Activated CD4-positive, alpha-beta T cell treated with anti-CD3 and anti-CD28 coated beads, Interleukin-2, amount 50 U/mL, for 24 hours (primary cell): ENCODE measurements at places on chromosomes 7 and 10.

GRCh38 chr10:75858339-75858738 lies 426.9 kb downstream of the LRMDA start:
- DNase-seq, result no peak

GRCh38 chr7:44398511-44398911 lies 73.1 kb upstream of the CAMK2B start:
- DNase-seq, result no peak

DNA sequence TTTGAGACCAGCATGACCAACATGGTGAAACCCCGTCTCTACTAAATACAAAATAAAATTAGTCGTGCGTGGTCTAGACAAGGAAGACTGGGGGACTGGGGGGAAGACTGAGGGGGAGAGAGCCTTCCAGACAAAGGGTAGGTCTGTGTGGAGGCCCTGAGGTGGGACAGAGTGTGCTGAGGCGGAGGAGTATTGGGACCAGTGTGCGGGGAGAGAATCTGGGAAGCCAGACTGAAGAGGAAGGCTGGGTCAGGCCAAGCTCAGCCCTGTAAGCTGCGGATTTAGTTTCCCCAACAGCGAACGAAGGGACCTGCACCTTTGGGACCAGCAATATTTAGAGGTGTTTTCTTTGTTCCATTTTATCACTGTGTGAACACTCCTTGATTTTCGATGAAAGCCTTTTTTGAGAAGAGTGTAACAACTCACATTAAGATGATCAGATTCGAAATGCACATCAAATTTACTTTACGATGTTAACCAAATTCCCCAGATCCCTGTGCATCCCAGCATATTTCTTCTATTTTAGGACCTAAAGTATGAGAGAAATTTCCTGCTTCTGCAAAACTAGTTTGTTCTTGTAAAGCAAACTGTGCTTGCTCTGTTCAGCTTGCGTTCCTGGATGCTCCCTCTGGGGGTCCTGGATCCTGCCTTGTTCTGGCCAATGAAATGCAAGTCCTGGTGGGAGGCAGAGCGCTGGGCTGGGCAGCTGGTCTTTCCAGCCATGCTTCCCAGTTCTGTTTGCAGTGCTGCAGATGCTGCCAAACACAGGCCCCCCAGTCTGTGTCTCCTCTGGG lies 39.4 kb downstream of the PLAU start:
- DNase-seq, result no peak

- DNase-seq, result no peak
Observed at GRCh38 chr7:103887853-103888602, 101.4 kb downstream of the RELN start.

- DNase-seq, result no peak
Observed at GRCh38 chr7:53272081-53272480, 236.6 kb downstream of the POM121L12 start.

DNA sequence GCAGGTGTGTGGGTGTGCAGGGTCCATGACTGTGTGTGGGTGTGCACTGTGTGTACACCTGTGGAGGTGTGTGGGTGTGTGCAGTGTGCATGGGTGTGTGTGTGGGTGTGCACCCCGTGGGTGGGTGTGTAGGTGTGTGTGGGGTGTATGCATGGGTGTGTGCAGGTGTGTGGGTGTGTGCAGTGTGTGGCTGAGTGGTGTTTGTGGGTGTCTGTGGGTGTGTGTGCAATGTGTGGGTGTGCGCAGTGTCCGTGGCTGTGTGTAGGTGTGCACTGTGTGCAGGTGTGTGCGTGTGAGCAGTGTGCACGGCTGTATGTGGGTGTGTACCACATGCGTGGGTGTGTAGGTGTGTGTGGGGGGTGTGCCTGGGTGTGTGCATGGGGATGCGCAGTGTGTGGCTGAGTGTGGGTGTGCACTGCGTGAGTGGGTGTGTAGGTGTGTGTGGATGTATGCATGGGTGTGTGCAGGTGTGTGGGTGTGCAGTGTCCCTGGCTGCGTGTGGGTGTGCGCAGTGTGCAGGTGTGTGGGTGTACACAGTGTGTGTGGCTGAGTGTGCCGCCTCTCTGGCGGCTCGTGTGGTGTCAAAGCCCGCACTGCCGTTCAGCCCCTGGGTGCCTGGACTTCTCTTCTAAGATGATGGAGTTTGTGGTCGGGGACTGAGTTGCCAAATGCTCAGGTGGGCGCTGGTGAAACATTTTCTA lies 208.3 kb downstream of the DNAJB6 start:
- DNase-seq, result no peak

GRCh38 chr10:79328737-79329504 lies 18.3 kb upstream of the PPIF start:
- DNase-seq, result no peak

DNA sequence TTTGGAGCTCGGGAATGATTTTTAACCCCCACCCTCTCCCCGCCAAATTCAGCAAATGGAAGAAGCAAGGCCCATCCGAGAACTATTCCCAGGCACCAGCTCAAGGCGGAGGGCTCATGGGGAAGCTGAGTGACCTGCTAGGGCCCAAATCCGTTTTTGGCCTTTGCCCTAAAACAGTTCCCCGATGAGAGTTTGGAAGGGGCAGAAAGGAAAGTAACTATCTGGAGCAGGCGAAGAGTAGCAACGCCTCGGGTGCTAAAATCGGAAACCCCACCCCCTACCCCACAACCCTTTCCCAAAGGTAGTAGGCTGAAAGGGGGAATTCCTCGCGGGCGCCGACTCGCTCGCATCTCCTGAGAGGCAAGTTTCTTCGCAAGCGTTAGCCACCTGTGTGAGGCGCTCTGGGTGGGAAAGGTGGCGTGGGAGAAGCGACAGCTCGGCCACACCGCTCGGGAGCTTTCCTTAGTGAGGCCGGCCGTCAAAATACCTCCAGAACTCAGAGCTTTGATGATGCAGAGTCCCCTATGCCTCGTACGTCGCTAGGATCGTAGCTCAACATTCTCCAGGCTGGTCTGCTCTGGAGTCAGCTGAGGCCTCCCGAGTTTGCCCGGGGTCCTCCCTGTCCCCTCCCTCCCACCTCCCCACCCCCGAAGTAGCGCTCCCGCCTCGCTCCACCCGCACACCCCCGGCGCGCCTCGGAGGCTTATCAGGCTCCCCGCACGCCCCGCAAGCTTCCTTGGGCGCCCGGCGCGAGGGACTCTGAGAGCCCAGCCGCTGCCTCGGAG lies 642 bp upstream of the PRKG1 start:
- DNase-seq, result no peak

- DNase-seq, result no peak
Observed at GRCh38 chr7:48637382-48637781, 287.0 kb upstream of the CDC14C start.

DNA sequence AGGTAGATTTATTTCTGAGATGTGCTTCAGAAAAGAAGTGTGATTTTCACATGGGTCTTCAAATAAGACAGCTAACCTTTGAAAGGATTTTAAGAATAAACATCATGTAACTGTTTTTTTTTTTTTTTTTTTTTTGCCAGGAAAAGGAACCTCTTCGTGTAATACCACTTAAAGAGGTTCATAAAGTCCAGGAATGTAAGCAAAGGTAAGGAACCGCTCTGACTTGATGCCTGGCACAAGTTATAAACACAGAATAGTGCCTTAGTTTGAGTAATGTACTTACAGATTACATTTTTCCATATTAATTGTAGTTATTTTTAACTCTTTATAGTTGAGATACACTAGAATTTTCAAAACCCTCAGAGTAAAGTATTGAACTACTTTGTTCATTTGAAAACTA lies 30.4 kb upstream of the ARMS2 start:
- no peak for DNase-seq

DNA sequence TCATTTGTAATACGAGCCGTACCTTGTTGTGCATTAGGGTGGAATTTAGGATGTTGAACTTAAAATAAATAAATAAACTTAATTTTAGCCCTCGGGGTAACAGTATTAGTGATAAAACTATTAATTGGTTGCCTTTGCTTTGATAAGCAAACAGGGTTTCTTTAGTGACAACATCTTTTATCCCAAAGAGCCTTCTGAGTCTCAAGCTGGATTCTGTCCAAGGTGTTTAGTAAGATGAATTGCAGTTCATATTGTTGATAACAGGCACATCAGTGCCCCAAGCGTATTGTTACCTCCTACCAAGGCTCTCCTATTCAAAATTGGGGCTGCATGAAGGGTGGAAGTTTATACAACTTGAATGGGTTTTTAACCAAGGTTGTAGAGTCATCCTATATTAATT lies 144.4 kb upstream of the CELF2 start:
- no peak for DNase-seq

- no peak for DNase-seq
Observed at GRCh38 chr10:43694526-43694925, 45.8 kb upstream of the ZNF32 start.

DNA sequence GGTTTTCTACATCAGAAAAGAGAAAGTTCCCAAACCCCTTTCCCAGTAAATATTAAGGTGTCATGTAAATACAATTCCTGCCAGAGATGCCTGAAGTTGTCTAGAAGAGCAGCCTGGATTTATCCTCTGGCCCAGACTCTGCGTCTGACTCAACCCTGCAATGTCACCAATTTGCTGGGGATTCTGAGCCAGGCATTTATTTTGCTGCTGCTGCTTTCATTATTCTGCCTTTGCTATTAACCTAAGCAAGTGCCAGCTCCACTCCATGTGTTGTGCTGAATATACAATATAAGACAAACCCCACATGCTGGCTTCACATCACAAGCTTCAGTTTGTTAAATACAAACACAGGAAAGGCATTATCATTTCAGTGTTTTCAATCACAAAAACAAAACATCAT lies 59.1 kb downstream of the ELAPOR2 start:
- DNase-seq, result no peak

GRCh38 chr10:31272841-31273240 lies 46.2 kb upstream of the ZEB1 start:
- no peak for DNase-seq

GRCh38 chr10:92627845-92628480 lies 35.0 kb downstream of the KIF11 start:
- DNase-seq, result no peak

DNA sequence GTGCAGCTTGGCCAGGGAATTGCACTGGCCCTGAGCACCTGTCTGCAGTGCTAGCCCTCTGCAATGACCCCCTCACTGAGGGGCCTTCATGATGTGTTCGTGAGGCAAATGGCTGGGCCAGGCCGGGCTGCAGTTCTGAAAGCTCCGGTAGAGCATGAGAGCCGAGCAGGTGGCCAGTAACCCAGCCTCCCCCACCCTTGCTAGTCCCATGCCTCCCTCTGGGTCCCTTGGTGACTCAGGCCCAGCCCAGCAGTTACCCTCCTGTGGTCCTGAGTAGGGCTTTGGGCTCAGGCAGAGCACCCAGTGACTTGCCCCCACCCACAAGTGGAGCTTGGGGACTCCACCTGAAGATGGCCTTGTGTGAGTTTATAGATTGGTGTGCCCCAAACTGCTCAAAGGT lies 16.1 kb upstream of the CSGALNACT2 start:
- DNase-seq, result no peak

DNA sequence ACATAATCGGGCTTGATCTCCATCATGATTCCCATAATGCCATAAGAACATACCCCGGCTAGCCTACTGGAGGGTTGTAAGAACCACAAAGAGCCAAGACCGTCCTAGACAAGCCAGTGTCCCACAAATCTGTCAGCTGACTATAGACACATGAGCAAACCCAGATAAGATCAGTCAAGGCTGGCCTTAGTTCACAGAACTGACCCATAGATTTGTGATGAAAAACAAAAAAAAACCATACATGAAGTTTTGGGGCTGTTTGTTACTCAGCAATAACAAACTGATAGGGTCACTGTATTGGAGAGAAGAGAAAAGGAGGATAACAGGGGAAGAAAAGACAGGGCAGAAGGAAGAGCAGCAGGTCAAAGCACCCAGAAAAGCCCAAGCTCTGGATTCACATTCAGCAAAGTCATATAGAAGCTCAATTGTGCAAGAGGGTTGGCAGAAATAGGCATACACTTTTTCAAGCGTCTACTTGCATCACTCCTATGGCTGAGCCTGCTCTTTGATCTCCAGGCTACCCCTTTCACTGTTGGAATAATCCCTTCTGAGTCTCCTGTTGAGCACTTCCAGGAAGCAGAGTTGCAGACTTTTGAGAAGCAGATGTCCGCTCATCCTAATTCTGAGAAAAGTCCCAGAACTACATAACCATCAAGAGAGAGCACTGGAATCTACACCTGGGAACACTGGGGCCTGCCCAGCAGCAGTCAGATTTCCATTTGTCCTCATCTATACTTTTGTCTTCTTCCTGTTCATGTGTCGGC lies 122.0 kb upstream of the HABP2 start:
- DNase-seq, result no peak

GRCh38 chr7:87413951-87414793 lies 61.3 kb downstream of the ABCB4 start:
- no peak for DNase-seq

GRCh38 chr10:86258499-86258898 lies 108.1 kb downstream of the GRID1 start:
- no peak for DNase-seq

- DNase-seq, result no peak
Observed at GRCh38 chr7:226281-226895, 34.0 kb downstream of the FAM20C start.

DNA sequence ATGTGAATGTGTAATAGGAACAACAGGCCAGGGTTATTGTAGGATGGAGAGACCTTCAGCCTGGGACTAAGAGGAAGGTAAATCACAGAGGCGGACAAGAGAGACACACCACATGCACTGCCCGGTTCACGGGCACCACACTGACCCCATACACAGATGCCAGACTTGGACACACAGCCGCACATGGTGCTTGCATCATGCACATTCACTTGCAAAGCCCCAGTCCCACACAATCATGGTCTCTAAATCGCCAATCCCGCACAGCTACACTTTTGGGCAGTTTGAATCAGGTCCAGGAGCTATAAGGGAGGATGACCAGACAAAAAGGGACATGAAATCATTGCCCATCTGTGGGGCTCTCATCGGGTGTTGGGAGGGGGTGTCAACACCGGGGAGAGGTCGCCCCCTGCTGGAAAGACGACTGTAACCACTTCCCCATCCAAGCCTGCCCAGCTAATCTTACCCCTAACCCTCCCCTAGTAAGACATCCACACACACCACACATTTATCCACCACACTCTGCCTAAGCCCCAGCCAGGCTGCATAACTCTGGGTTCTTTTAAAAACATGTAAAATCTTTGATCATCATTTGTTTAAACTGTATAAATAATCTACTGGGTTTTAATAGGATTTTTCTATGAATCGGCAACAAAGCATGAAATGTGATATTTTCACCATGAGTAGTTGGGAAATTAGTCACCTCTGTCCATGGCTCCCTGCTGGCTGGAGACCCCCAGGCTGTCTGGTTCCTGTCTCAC lies 40.5 kb upstream of the SLF2 start:
- peak; percentile 26 for DNase-seq

- no peak for DNase-seq
Observed at GRCh38 chr7:24910551-24911212, 69.3 kb downstream of the OSBPL3 start.

DNA sequence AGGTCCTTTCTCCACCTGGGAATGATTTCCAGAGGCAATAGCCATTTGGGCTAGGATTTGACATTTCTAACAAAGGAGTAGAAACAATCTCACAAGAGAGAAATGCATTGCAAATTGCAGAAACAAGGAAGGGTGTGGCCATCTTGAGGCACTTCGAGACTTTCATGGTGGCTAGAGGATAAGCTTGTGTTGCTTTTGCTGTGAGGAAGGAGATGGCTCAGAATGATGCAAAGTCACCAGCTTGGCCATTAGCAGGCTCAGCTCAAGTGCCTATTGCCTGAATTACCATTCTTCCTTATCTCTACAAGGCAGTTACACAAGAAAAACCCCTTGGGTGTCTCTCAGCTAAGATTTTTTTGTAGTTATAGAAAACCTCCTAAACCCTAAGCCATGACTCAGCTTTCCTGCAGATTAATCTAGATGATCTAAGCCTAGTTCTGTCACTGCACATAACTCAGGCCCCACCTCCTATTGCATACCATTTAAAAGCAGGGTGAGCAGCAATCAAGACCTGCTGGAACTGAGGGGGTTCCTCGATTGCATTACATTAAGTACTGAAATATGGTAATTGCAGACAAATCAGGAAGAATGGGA lies 683.1 kb downstream of the NRG3 start:
- no peak for DNase-seq

- DNase-seq, result no peak
Observed at GRCh38 chr7:115844857-115845256, 185.7 kb downstream of the TFEC start.
